ENCODE measurements at places on chromosomes 16 and 17.

GRCh38 chr17:15422392-15422965, 44.9 kb downstream of the CDRT4 start:
- no peak for DNase-seq

DNA sequence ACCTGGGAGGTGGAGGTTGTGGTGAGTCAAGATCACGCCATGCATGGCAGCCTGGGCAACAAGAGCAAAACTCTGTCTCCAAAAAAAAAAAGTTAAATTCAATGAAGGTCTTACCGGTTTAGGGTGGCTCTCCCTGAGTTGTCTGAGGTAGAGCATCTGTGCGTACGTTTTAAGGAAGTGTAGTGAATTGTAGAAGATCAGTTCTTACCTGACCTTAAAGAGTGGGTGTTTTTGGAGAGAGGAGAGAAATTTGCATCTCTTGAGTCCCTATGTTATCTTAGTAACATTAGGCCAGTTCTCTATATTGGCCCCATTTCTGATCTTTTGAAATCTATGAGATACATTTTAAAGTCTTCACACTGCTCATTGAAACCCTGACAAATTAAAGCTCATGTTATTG, 56.2 kb downstream of the ELAC2 start:
- no peak for DNase-seq

DNA sequence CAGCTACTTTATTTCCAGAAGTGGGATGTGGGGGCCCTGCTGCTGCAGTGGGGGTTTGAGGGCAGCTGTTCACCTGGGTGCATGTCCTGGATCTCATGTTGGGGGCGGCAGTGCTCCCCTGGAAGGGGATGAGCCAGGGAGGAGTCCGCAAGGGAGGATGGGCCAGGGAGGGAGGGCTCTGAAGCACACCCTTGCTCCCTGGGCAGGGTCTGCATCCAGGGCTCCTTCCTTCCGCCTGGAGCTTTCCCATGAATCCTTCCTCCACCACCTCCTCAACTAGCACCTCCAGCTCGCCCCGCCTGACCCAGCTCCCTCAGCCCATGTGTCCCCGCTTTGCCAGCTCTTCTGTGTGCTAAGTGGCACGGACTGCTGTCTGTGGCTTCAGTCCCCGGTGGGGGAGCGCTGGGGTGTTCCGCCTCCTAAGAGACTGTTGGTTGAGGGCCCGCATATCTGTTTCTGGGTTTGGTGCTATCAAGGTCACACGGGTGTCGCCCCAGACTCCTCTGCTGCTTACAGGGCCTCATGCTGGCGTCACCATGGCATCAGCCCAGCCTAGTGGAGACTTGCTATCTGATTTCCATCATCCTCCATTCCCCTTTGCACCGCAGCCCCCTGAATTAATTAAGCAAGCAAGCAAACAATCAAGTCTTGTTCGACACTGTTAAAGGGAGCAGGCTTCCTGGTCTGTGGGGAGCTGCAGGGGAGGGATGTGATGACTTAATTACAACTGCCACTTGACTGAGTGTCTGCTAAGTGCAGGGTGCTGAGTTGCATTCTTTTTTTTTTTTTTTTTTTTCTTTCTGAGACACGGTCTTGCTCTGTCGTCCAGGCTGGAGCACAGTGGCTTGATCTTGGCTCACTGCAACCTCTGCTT, 71.8 kb downstream of the PRKCA start:
- peak; percentile 71 for DNase-seq

DNA sequence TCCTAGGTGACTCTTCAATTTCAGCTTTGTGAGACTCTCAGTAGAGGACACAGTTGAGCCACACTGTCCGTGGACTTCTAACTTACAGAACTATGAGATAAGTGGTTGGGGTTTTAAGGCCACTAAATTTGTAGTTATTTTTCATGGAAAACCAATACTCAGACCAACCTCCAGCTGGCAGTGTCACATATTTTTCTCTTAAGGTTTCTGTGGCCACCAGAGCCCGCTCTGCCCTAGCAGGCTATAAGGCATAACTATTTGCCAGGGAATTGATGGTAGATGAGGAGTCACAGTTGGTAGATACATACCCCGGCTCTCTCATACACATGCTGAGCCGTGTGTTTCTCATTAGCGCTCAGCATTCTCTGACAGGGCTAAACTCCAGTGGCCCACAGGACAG, 336.8 kb upstream of the MON1B start:
- DNase-seq: peak; percentile 1

DNA sequence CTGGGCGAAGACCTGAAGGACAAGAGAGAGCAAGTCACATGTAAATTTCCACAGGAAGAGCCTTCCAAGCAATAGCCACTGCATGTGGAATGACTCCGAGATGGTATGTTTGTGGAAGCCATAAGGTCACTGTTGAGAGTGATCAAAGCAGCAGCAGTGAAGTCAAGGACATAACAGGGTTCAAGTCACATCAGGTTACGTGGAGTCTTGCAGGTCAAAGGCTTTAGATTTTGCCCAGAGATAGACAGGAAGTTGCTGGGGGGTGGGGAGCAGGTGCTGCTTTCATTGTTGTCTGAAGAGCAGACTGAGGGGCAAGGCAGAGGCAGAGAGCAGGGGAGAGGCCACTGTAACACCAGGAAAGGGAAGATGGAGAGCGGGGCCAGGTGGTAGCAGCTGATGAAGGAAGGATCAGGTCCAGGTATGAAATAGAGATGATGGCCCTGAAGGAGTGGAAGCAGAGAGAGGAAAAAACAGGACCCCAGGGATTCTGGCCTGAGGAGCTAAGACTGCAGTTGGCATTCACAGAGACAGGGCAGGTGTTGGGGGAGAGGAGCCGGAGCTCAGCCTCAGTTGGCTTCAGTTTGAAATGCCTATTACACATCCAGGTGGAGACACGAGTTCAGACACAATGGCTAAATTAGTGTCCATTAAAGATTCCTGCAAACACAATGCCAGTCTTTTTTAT, 129.3 kb upstream of the AXIN2 start:
- no peak for DNase-seq

- DNase-seq: peak; percentile 32
Measured at GRCh38 chr16:15043344-15043743, 12.5 kb downstream of the NTAN1 start.

All from fibroblast of skin of right biceps (primary cell).